ENCODE measurements at places on chromosomes 11 and 22.

- no peak for DNase-seq
These were observed 564.6 kb downstream of the BRD1 start for GRCh38 chr22:49263101-49263500.

GRCh38 chr22:44930016-44930710 is 79.6 kb downstream of the PHF21B start:
- DNase-seq, result no peak

DNA sequence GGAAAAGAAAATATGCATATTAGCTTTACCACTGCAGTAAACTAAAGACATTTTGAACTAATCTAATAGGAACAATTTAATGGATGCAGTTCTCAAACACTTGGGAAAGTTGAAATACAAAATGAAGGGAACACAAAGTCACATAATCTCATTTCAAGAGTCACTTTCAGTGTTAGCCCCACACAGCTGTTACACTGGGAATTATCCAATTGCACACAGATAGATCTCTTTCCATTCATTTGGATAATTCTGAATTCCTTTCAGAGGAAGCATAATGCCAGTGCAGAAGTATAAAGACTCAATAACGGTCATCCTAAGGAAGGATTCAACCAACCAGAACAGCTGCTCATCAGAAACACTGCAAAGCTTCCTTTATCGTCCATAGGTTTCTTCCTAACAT is 173.3 kb downstream of the GRIA4 start:
- no peak for DNase-seq

DNA sequence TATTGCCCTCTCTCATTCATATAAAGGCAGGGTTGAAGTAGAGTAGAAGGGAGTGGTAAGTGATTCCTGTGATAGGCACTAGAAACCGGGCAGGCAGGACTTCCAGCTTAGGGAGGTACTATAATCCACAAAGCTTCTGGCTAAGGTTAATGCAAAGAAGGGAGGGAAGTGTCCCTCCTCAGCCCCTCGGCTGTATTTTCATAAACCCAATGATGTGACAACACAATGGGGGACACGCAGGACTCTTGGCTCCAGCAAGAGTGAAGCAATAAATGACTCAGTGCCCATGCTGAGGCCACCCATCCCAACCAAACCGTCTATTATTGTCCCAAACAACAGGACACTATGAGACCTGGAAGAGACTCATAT is 90.7 kb downstream of the ETS1 start:
- DNase-seq, result no peak

DNA sequence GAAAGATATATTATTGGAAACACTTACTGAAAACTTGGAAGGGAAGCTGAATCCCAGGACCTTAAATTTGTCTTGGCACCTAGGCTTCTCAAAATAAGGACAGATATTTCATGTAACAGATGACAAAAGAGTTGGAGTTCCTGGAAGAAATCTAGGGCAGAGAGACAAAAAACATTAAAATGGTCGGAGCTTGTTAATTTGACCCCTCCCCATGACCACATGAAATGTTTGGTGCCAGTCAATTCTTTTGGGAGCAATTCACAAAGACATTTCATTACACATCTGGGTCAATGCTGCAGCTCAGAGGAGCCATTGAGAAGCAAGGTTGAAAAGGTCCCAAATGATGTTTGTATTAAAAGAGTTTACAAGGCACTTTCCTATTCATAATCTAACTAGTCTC is 162.0 kb upstream of the GUCY1A2 start:
- no peak for DNase-seq

GRCh38 chr11:12864316-12865156 is 144.6 kb upstream of the RASSF10 start:
- peak; percentile 15 for DNase-seq
